ENCODE measurements at places on chromosomes 7 and 10. TPM values are rescaled to one million over a fixed set of nuclear protein-coding genes. Genes with fewer than 3 reads are reported as not detected.

DNA sequence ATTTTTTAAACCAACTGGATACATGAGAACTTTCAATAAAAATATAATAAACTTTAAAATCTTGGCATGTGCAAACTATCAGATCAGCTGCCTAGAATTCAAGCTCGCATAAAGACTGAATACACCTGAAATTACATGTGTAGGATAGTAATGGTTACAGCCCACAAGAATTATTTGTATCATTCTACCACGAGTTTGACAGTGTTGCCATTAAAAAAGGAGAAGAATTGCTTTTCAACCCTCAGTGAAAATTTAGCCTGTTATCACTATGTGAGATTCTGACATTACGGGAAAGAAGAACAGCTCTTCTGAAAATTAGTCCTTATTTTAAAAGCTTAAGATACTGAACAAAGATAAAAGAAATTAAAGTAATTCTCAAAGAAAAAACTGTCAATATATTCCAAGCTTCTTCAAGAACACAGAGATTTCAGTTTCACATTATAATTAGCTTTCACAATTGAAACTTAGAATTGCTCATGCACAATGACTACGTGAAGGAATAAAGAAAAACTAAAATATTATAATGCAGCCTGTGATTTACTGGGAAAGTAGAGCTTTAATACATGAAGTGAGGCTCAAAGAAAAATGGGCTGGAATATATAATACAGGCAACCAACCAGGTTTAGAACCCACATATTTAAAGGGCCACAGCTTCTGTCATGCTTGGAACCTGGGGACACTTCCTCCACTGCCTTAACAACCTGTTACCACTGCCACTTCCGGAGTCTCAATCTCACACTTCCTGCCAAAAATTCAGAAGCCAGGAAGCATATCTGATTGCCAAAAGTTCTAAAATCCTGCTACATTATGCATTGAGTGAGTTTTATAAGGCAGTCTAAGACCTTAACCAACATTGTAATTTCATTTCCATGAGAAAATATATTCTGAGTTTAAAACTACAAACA lies 23.2 kb downstream of the TPK1 start:
- DNase-seq, result no peak

DNA sequence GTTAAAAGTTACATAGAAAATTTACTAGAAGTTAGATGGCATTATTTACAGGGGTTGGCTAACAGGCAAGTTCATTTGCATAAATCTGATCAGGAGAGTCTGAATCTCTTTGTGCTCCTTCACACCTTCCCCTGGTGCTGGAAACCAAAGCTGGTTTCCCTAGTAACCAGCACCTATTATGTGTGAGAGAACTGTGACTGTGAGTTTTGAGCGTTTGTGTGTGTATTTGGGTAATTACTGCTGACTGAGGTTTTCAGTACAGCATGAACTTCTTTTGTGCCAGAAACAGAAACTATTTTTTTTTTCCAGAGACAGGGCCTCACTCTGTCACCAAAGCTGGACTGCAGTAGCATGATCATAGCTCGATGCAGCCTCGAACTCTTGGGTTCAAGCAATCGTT lies 10.3 kb upstream of the IFIT1B start:
- DNase-seq, result no peak

DNA sequence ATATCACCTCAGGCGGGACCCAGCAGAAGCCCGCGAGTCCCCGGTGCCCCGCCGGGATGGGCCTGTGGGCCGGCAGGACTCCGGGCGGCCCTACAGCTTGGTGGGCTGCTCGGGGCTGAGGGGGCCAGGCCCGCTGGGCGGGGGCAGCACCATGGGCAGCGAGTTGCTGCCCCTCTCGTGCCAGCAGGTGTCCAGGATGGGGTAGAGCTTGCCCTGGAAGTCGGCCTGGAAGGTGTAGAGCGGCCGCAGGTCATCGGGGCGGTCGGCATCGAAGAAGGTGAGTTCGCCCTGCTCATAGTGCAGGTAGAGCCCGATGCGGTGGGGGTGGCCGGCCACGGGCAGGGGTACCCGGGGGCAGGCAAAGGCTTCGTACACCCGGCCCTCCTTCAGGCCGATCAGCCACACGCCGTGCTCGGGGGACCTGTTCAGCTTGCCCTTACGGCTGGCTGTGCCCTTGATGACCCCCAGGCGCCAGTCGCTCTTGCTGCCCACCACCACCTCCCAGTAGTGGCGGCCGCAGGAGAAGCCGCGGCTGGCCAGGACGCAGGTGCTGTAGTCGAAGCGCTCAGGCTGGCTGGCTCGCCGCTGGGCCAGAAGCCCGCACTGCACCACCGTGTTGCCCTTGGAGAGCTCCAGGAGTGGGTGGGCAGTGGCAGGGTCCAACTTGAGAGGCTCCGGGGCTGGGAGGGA lies 4.3 kb upstream of the NSUN5 start:
- DNase-seq, result no peak

GRCh38 chr7:31775556-31775955 lies 88.5 kb downstream of the PPP1R17 start:
- DNase-seq, result no peak

GRCh38 chr10:27426948-27427467 lies 77.1 kb upstream of the RAB18 start:
- no peak for DNase-seq

ADK gene
- 92.6 TPM for polyA plus RNA-seq

GPR37 gene
- polyA plus RNA-seq, result 0.28 TPM

RPEL1 gene
- 0.04 TPM for polyA plus RNA-seq
